Activated naive CD4-positive, alpha-beta T cell (primary cell): ENCODE measurements at places on chromosomes 1 and 21.

GRCh38 chr1:158119976-158120653, 60.6 kb upstream of the CD1D start:
- no peak for DNase-seq

DNA sequence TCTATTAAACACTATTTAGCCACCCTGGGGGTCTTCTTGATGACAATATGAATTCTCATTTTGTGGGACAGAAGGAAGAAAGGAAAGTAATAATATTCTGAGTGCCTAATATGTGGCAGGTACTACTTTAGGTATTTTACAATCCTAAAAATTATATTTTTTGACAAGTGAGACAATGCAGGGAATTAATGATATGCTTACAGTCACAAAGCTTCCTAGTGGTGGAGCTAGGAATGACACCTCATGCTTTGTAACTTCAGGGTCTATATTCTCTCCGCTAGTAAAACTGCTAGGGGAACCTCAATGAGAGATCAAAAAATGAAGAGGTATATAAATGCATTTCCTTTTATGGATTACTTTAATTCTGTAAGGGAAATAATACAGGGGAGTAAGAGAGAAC, 44.3 kb downstream of the TPR start:
- DNase-seq, result no peak

- no peak for DNase-seq
Observed at GRCh38 chr1:64572222-64572900, 102.4 kb downstream of the CACHD1 start.

DNA sequence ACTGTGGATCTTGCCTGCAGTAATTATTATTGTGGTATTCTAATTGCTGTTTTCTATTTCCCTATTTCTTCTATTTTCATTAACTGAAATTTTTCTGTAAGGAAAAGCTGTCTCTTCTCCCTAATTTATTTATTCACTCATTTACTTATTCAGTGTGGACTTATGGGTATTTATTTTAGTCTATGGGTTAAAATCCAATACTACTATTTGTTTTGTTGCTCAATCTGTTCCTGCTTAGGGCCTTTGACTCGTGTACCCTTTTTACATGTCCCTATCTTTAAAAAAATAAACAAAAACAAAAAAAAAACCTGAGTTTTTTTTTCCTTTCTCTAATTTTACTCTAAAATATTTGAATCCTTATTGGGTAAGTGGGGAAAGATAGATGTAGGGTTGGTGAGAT, 166.2 kb upstream of the IVNS1ABP start:
- no peak for DNase-seq

GRCh38 chr1:213260311-213261075, 209.5 kb downstream of the RPS6KC1 start:
- no peak for DNase-seq

- DNase-seq, result no peak
Observed at GRCh38 chr21:20882462-20883407, 115.5 kb upstream of the NCAM2 start.

- no peak for DNase-seq
Observed at GRCh38 chr1:233632436-233632835, 18.5 kb downstream of the KCNK1 start.
